Prostate gland (tissue), 2 donors: ENCODE measurements at places on chromosomes 12 and 14. TPM values are rescaled to one million over a fixed set of nuclear protein-coding genes. Genes with fewer than 3 reads are reported as not detected.

Gene AGAP2
- total RNA-seq, result 0.82 TPM

DNA sequence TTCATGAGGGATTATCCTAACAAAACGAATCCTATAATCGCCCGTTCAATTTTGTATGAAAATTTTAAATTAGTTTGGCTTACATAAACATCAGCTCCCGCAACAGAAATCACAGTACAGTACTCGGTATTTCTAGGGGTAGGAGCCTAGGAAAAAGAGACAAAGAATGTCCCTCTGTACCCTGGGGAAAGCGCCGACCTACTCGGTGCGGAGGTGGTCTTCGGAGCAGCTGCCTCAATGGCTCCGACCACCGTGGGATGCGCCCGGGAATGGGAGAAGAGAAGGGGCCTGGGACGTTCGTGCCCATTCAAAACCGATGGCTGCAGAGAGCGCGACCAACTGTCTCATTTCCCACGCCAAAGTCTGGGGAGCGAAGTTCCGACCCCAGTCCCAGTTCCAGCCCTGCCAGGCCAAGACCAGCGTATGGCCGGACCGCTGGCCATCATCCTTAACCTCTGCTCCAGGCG lies 618 bp downstream of the GNPNAT1 start:
- no peak for DNase-seq
- no peaks in the 10 kb centered on the region for H3K27me3 ChIP-seq
- no peaks in the 10 kb centered on the region for H3K36me3 ChIP-seq
- peak overlapping the region; percentile 85 for H3K27ac ChIP-seq
- peak overlapping the region; percentile 71 for H3K4me3 ChIP-seq

GRCh38 chr14:103001226-103001625 lies 56.1 kb downstream of the CDC42BPB start:
- DNase-seq, result no peak
- no peaks in the 10 kb centered on the region for H3K4me1 ChIP-seq
- no peaks in the 10 kb centered on the region for H3K36me3 ChIP-seq
- H3K27ac ChIP-seq, result no peak overlapping the region
- no peaks in the 10 kb centered on the region for H3K27me3 ChIP-seq
- H3K4me3 ChIP-seq, result no peak overlapping the region

GRCh38 chr14:104116288-104116755 lies 22.1 kb upstream of the KIF26A start:
- peak; percentile 36 for DNase-seq
- peaks cover 2% of the 10 kb centered on the region for H3K4me1 ChIP-seq
- no peaks in the 10 kb centered on the region for H3K36me3 ChIP-seq
- H3K27ac ChIP-seq, result peak overlapping the region; percentile 61
- H3K27me3 ChIP-seq, result peaks cover 2% of the 10 kb centered on the region
